Left lung (tissue), 14 donors: ENCODE measurements at places on chromosomes 16 and 17. TPM values are rescaled to one million over a fixed set of nuclear protein-coding genes. Genes with fewer than 3 reads are reported as not detected.
A peak's percentile ranks its signal among the peaks of the same experiment; 100 is the strongest.

DNA sequence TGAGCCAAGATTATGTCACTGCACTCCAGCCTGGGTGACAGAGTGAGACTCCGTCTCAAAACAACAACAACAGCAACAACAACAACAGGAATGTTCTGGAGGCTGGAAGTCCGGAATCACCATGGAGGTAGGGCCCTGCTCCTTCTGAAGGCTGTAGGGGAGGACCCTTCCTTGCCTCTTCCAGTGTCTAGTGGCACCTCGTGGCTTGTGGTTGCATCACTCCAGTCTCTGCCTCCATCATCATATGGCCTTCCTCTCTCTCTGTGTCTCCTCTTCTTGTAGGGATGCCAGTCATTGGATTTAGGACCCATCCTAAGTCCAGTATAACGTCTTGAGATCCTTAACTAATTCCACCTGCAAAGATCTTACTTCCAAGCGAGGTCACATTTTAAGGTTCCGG is 14.0 kb downstream of the NAGPA start:
- no peaks in the 10 kb centered on the region for H3K4me1 ChIP-seq
- no peak overlapping the region for H3K27ac ChIP-seq
- no peaks in the 10 kb centered on the region for H3K36me3 ChIP-seq

DNA sequence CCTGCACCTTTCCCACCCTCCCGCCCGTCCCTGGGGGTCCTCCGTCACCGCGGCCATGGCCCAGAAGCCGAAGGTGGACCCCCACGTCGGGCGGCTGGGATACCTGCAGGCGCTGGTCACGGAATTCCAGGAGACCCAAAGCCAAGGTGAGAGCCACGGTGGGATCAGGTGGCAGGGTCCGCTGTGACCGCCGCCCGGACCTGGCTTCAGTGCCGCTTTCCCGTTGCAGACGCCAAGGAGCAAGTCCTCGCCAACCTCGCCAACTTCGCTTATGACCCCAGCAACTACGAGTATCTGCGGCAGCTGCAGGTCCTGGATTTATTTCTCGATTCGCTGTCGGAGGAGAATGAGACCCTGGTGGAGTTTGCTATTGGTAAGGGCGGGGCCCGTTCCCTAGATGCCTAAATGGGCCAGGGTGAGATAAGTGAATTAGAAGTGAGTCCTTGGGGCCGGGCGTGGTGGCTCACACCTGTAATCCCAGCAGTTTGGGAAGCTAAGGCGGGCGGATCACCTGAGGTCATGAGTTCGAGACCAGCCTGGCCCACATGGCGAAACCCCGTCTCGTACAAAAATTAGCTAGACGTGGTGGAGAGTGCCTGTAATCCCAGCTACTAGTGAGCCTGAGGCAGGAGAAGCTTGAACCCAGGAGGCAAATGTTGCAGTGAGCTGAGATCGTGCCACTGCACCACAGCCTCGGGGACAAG is 617 bp downstream of the ARMC7 start:
- no peak for DNase-seq
- H3K36me3 ChIP-seq = peaks cover 5% of the 10 kb centered on the region
- H3K4me1 ChIP-seq = peaks cover 22% of the 10 kb centered on the region
- peak overlapping the region; percentile 69 for H3K27ac ChIP-seq
- peak overlapping the region; percentile 81 for H3K4me3 ChIP-seq
- no peaks in the 10 kb centered on the region for H3K27me3 ChIP-seq

DNA sequence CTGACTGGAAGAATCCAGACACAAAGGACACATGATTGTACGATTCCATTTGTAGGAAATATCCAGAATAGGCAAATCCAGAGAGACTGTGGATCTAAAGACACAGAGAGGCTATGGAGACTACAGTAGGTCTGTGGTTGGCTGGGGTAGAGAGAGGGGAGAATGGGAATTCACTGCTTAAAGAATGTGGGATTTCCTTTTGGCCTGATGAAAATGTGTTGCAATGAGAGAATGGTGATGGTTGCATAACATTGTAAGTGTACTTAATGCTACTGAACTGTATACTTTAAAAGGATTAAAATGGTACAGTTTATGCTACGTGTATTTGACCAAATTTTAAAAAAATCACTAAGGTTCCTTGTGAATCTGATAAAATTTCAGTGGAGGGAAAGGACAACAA is 62.1 kb downstream of the GPRC5B start:
- peaks cover 1% of the 10 kb centered on the region for H3K36me3 ChIP-seq
- no peak overlapping the region for H3K4me3 ChIP-seq
- H3K4me1 ChIP-seq = no peaks in the 10 kb centered on the region
- DNase-seq = peak; percentile 23
- H3K27me3 ChIP-seq = no peaks in the 10 kb centered on the region

- no peak overlapping the region for H3K4me3 ChIP-seq
- no peak for DNase-seq
- H3K4me1 ChIP-seq = no peaks in the 10 kb centered on the region
Measured at GRCh38 chr16:82063456-82064082, 28.5 kb downstream of the HSD17B2 start.

DNA sequence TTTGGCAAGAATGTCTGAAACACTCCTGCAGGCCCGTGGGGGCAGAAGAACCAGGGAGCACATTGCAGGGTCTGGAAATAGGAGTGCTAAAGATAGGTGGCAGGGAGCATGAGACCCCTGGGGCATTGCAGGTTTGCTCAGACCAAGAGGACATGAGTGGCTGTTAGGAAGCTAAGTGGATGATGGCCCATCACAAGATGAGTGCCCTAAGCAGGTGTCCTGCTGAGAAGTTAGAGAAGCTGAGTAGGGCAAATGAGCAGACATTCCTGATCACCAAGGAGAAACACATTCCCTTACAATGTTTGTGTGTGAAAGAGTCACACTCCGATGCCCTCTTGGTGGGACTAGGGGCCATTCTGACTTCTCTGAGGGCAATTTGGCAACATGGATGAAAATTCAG is 9.9 kb downstream of the MLYCD start:
- no peaks in the 10 kb centered on the region for H3K27me3 ChIP-seq
- no peak overlapping the region for H3K27ac ChIP-seq

- no peaks in the 10 kb centered on the region for H3K4me1 ChIP-seq
- no peaks in the 10 kb centered on the region for H3K36me3 ChIP-seq
- no peaks in the 10 kb centered on the region for H3K27me3 ChIP-seq
- no peak overlapping the region for H3K27ac ChIP-seq
Measured at GRCh38 chr17:57513569-57513968, 231.5 kb downstream of the CCDC182 start.

DNA sequence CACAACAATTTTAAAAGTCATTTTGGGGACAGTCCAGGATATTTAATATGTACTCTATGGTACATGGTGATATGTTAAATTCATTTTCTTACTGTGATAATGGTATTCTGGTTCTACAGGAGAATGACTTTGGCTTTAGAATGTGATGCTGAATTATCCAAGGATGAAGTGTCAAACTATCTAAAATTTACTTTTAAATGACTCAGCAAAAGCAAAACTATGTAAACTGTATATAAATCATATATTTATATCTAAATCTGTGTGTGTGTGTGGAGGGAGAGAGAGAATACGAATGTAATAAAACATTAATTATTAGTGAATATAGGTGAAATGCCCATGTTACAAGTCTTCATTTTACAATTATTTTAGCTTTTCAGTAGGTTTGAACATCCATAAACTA is 733.8 kb upstream of the CA10 start:
- no peaks in the 10 kb centered on the region for H3K27me3 ChIP-seq
- no peak overlapping the region for H3K4me3 ChIP-seq
- H3K27ac ChIP-seq = no peak overlapping the region
- H3K36me3 ChIP-seq = no peaks in the 10 kb centered on the region
- no peak for DNase-seq
- H3K4me1 ChIP-seq = no peaks in the 10 kb centered on the region

GRCh38 chr17:2871720-2872119 is 75.5 kb downstream of the RAP1GAP2 start:
- peaks cover 27% of the 10 kb centered on the region for H3K27me3 ChIP-seq
- no peak for DNase-seq
- H3K4me3 ChIP-seq = no peak overlapping the region
- no peaks in the 10 kb centered on the region for H3K4me1 ChIP-seq
- no peak overlapping the region for H3K27ac ChIP-seq

DNA sequence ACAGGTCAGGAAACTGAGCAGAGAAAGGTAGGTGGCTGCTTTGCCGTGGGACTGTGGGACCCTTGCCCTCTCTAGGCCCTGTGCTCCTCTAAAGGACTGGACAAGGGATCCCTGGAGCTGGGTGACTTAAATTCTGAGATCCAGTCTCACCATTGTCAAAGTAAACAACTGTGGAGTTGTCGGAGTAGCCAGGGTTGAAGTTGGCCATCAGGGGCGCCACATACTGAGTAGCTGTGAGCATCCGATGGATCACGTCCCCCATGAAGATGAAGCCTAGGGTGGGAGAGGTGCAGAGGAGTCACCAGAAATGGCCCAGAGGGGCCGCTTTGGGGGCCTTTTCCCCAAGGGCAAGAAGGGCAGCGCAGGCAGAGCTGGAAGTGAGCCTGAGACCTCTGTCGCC is 43.5 kb downstream of the PLXDC1 start:
- no peak overlapping the region for H3K4me3 ChIP-seq
- H3K27me3 ChIP-seq = peaks cover 23% of the 10 kb centered on the region
- no peak overlapping the region for H3K27ac ChIP-seq
- DNase-seq = no peak
- H3K36me3 ChIP-seq = no peaks in the 10 kb centered on the region
- H3K4me1 ChIP-seq = no peaks in the 10 kb centered on the region

DNA sequence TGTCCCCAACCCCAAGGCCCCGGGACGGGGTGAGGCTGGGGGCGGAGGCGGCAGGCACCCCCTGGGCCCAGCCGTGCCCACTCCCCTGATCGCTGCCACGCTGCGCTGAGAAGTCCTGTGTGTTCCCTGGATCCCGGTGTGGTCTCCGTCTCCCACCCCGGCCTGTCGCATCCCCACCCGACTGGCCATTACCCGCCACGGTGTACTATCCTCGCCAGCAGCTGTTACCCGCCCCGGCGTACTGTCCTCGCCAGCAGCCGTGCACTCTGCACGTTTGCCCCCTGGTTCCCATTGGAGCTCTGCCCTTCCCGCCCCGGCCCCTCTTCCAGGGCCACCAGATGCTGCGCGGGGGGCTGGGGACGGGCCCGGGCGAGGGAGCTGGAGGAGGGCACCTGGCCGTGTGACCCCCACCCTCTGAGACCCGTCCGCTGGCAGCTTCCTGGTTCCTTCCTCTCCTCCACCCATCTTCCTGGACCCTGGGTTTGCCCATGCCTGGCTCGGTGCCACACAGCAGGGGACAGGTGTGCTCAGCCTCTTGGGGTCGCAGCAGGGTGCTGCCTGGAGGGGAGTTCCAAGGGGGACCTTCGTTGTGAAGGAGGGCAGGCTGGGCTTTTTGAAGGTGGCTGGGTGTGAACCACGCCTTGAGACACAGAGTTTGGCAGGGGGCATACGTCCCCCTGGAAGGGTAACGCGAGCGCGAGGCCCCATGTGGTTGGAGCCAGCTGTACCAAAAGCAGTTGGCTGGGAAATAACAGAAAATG is 19.7 kb downstream of the BAHCC1 start:
- H3K4me3 ChIP-seq = no peak overlapping the region
- H3K36me3 ChIP-seq = no peaks in the 10 kb centered on the region
- peaks cover 26% of the 10 kb centered on the region for H3K27me3 ChIP-seq
- peaks cover 13% of the 10 kb centered on the region for H3K4me1 ChIP-seq

- no peak for DNase-seq
- no peak overlapping the region for H3K4me3 ChIP-seq
- H3K27me3 ChIP-seq = peaks cover 20% of the 10 kb centered on the region
- no peak overlapping the region for H3K27ac ChIP-seq
- H3K4me1 ChIP-seq = no peaks in the 10 kb centered on the region
Measured at GRCh38 chr16:23156946-23157460, 7.8 kb upstream of the USP31 start.

DNA sequence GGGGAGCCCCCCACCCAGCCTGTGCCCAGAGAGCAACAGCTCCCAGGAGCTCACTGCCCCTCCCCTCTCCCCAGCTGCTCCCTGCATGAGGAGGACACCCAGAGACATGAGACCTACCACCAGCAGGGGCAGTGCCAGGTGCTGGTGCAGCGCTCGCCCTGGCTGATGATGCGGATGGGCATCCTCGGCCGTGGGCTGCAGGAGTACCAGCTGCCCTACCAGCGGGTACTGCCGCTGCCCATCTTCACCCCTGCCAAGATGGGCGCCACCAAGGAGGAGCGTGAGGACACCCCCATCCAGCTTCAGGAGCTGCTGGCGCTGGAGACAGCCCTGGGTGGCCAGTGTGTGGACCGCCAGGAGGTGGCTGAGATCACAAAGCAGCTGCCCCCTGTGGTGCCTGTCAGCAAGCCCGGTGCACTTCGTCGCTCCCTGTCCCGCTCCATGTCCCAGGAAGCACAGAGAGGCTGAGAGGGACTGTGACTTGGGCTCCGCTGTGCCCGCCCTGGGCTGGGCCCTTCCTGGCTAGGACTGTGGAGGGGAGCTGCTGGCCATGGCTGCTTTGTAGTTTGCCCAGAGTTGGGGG is 584 bp downstream of the TCAP start:
- H3K4me1 ChIP-seq = peaks cover 69% of the 10 kb centered on the region
- peaks cover 24% of the 10 kb centered on the region for H3K36me3 ChIP-seq
- peaks cover 23% of the 10 kb centered on the region for H3K27me3 ChIP-seq

DNA sequence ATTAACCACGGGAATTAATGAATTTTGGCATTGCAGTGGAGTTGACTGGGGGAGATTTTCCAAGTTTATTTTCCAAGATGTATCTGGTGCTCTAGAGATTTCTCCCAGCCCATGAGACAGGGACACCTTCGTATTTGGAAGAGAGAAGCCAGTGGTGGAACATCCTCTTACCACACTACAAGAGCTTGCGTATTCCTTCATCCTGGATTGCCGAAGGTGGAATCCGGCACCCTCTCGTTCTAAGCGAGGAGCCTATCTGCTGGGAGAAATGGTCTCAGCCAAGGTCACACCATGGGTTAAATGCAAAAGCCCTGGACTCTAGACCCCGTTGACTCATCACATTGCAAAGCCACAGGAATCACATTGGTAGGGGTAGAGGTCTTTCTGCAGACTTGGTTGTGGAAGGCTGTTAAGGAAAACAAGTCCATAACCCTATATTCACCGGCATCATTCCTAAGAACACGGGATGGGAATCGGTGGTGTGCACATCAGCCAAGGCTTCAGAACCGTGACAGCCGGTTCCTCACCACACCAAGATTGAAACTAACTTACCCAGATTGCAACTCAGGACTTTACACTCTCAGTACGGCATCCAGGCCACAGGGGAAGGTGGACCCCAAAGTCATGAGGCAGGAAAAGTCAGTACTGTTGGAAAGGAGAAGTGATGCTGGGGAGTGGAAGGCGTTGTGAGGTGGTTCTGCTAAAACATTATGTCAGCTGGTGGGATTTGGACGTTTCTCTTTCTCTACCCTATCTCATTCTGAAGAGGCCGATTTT is 259.8 kb downstream of the CPPED1 start:
- no peaks in the 10 kb centered on the region for H3K36me3 ChIP-seq
- no peak overlapping the region for H3K27ac ChIP-seq
- no peak for DNase-seq
- H3K4me3 ChIP-seq = no peak overlapping the region
- no peaks in the 10 kb centered on the region for H3K27me3 ChIP-seq
- H3K4me1 ChIP-seq = peaks cover 12% of the 10 kb centered on the region

GRCh38 chr16:57815987-57816745 is 13.9 kb upstream of the KIFC3 start:
- no peaks in the 10 kb centered on the region for H3K36me3 ChIP-seq
- DNase-seq = peak; percentile 95
- H3K27ac ChIP-seq = peak overlapping the region; percentile 83

The KIF19 gene
- not detected for total RNA-seq

The FOXC2 gene
- 0.41 TPM for total RNA-seq

The SCARF1 gene
- total RNA-seq = 33.0 TPM

The MAP2K6 gene
- 10.9 TPM for total RNA-seq

The ICAM2 gene
- total RNA-seq = 32.3 TPM
